HCT116 (cell line): ENCODE measurements at places on chromosomes 6 and 20.

GRCh38 chr6:168180548-168181011 is 101.6 kb upstream of the FRMD1 start:
- no peak overlapping the region for H3K27ac ChIP-seq
- H3K27me3 ChIP-seq: no peaks in the 10 kb centered on the region
- H3K4me3 ChIP-seq: no peak overlapping the region
- no peaks in the 10 kb centered on the region for H3K4me1 ChIP-seq
- no peak for DNase-seq

DNA sequence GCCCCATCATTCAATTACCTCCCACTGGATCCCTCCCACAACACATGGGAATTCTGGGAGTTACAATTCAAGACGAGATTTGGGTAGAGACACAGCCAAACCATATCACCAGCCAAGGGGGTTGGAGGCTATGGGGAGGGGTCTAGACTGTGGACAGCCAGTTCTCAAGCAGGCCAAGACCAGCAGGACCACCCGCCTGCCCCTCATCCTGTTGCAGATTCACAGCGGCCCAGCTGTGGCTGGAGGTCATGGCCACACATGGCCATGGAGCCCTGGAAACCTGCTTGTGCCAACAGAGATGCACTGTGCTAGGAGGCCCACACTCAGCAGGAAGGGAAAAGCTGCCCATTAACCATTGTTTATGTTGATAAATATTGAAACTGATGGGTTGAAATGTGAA is 240.5 kb downstream of the TTLL2 start:
- DNase-seq: no peak
- H3K36me3 ChIP-seq: no peaks in the 10 kb centered on the region
- H3K4me3 ChIP-seq: no peak overlapping the region
- no peak overlapping the region for H3K27ac ChIP-seq
- H3K27me3 ChIP-seq: 0 out of 2 replicates have a peak, but pooled peaks cover 2% of the 10 kb centered on the region

- H3K27ac ChIP-seq: no peak overlapping the region
- H3K27me3 ChIP-seq: no peaks in the 10 kb centered on the region
- DNase-seq: no peak
- no peaks in the 10 kb centered on the region for H3K36me3 ChIP-seq
Measured at GRCh38 chr20:53783768-53784167, 190.1 kb upstream of the ZNF217 start.

- peak overlapping the region; percentile 78 for H3K4me3 ChIP-seq
- H3K27me3 ChIP-seq: no peaks in the 10 kb centered on the region; the same call in 1 of the 2 replicates
- peaks cover 5% of the 10 kb centered on the region; the same call in 1 of the 2 replicates for H3K36me3 ChIP-seq
- no peak overlapping the region for H3K27ac ChIP-seq
- DNase-seq: no peak
Measured at GRCh38 chr6:83860359-83860755, 868 bp downstream of the CYB5R4 start.

DNA sequence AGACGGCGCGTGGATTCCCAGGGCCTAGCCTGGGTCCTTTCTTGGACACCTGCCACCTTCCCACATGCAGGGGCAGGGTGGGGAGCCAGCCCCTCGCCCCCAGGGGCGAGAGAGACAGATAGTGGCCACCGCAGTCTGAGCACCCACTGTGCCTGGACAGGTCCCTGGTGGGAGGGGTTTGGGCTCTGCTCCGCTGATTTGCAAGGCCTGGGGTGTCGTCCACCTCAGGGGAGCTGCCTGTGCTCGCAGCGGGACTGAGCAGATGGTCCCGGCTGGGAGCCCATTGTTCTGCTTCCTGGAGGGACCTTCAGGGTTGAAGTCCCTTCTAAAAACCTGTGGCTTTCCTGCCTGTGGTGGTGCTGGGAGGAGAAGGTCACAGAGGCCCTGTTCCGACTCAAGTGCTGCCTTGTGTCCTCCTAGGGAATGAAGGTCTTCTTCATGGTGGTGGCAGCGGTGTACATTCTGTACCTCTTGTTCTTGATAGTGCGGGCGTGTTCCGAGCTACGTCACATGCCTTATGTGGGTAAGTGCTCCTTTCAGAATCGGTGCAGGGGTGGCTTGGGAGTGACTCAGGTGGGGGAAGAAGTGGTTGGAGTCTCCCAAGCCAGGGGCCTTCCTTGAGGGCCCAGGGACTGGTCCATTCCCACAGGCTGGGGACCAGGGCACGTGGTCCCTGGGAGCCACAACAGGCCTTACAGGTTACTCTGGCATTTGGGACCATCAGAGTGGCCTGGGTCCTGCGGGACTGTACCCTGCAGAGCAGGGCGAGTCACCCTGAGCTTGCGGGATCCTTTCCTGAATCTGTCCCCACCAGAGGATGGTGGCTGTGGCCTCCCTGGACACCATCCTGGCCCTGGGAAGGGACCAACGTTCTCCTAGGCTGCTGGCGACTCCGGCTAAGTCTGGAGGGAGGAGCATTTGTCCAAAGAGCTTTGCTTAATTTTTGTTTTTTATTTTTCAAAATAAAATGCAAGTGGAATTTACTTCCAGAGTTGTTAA is 19.6 kb downstream of the DYNLT1 start:
- no peak for DNase-seq
- H3K27me3 ChIP-seq: no peaks in the 10 kb centered on the region
- no peak overlapping the region for H3K27ac ChIP-seq

- DNase-seq: no peak
- no peak overlapping the region for H3K4me3 ChIP-seq
- no peaks in the 10 kb centered on the region for H3K4me1 ChIP-seq
- H3K27ac ChIP-seq: no peak overlapping the region
- H3K36me3 ChIP-seq: no peaks in the 10 kb centered on the region
Measured at GRCh38 chr6:94389218-94389617, 969.9 kb upstream of the EPHA7 start.

DNA sequence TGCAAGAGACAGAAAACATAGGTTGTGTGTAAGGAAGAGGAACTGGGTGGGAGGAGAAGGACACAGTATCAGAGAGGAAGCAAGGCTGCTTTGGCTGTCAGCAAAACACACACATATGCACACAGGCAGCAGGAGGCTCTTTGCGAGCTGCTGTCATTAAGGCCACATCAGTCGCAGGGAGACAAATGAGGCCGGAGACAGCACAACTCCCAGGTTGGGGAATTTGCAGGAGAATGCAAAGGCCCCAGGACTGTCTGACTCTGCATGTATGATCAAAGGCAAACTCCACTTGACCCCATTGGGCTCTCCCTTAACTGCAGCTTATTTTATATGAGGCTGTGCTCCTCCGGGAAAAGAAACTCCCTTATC is 35.3 kb downstream of the METTL24 start:
- no peaks in the 10 kb centered on the region for H3K27me3 ChIP-seq
- H3K4me1 ChIP-seq: no peaks in the 10 kb centered on the region

DNA sequence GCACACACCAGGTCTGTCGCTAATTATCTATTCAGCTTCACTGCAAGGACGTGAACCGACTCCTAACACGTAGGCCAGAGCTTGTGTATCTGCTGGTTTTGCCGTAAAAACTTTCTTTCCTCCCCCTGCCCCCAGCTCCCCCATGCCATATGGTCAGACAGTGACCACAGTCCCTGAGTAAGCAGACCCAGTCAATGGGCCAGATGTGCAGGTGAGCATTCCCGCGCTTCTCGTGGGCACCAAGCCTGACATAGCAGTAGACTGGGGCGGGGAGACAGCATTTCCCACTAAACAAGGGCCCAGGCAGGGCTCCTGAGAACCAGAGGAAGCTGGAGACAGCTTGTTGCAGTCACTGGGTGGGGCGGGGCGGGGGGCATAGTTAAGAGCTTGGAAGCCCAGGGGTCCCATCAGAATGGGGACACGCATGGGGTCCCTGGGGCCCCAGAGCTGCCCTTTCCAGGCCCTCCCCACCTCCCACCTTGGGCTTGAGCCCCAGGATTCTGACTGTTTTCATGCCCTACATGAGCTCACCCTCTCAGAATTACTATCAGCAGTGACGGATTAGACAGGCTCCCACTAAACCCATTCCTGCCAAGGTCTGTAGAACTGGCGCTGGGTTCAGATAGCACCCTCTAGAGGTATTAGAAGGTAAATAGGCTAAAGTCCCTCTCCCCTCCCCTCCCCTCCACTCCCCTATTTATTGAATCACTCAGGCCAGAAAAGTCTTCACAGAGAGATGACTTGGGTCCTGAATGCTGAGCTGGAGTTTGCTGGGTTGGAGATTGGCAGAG is 51.8 kb downstream of the CDH26 start:
- DNase-seq: no peak
- no peak overlapping the region for H3K4me3 ChIP-seq
- H3K27ac ChIP-seq: no peak overlapping the region
- H3K27me3 ChIP-seq: no peaks in the 10 kb centered on the region
- H3K36me3 ChIP-seq: no peaks in the 10 kb centered on the region

DNA sequence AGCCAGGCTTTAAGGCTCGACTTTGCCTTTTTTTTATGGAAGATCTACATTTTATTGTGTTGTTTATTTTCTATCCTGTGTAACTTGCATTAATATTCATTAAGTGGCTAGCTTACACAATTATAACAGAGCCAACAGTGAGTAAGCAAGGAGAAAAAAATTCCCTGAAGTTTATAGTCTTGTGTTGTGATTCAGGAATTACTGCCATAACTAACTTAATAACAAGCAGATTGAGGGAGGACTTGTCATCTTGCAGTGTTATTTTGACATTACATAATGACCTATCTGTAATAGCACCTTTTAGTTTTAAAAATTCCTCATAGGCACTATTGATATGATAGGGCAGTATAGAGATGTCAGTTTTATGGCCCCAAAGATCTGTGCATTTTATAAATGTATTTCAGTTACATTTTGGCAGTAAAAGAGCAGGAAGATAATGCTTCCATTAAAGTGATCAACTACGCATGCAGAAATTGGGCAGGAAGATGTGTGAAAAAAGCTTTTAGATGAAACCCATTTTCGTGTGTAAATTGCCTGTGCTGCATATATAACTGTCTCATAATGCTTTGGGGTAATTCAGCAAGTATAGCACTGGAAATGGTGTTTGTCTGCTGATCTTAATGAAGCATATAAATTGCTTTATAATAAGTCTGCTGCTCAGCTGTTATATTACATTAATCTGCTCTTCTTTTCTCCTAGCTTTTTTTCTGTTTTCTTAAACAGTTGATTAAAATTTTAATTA is 123.0 kb downstream of the SMAP1 start:
- H3K4me3 ChIP-seq: no peak overlapping the region
- no peak for DNase-seq
- H3K27ac ChIP-seq: no peak overlapping the region
- no peaks in the 10 kb centered on the region for H3K4me1 ChIP-seq
- H3K27me3 ChIP-seq: no peaks in the 10 kb centered on the region

DNA sequence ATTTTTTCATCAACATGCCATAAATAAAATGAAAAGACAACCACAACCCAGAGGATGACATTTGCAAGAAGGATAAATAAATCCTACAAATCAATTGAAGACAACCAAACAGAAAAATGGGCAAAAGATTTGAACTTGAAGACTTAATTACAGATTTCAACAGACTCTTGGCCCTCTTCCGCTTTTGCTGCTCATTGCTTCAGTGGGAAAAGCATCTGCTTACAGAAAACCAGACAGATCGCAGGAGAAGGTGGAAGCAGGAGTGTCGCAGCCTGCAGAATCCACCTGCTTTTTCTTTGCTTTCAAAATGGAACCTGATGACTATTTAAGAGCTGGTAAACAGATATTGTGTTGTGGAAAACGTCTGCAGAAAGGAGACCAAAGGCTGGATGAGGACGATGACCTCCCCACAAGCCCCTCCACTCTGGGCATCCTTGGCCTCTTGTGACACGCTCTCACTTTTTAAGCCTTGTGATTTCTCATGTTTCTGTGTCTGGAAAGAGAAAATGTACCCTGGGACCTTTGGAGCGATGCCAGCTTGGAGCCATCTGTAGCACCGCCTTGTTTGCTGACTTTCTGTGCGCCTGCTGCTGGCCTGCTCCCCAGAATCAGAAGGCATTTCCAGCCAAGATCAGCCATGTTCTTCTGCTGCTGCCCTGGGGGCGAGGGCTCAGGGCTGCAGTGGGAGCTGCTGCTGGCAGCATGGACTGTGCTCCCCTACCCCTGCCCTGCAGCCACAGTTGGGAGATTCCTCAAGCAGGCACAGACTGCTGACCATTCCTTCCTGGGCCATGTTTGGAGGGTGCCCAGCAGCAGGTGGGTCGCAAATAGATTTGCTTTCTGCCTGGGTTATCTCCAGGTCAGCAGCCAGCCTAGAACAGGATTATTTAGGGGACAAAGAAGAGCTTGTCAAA is 3.6 kb upstream of the CSTL1 start:
- DNase-seq: no peak
- H3K27ac ChIP-seq: no peak overlapping the region
- H3K4me3 ChIP-seq: no peak overlapping the region
- H3K36me3 ChIP-seq: no peaks in the 10 kb centered on the region

GRCh38 chr20:24066076-24066700 is 77.6 kb upstream of the GGTLC1 start:
- H3K27me3 ChIP-seq: no peaks in the 10 kb centered on the region
- no peaks in the 10 kb centered on the region for H3K36me3 ChIP-seq
- DNase-seq: no peak
- no peaks in the 10 kb centered on the region for H3K4me1 ChIP-seq
- no peak overlapping the region for H3K4me3 ChIP-seq
- no peak overlapping the region for H3K27ac ChIP-seq

GRCh38 chr6:1679688-1680068 is 70.0 kb downstream of the FOXC1 start:
- H3K36me3 ChIP-seq: no peaks in the 10 kb centered on the region
- no peak overlapping the region for H3K4me3 ChIP-seq
- peaks cover 3% of the 10 kb centered on the region; the same call in 1 of the 2 replicates for H3K4me1 ChIP-seq
- no peak for DNase-seq

GRCh38 chr6:16803294-16804200 is 42.3 kb upstream of the ATXN1 start:
- no peaks in the 10 kb centered on the region for H3K36me3 ChIP-seq
- no peaks in the 10 kb centered on the region for H3K4me1 ChIP-seq
- H3K27me3 ChIP-seq: no peaks in the 10 kb centered on the region
- no peak overlapping the region for H3K4me3 ChIP-seq
- H3K27ac ChIP-seq: no peak overlapping the region

GRCh38 chr6:13579911-13580310 is 5.5 kb downstream of the SIRT5 start:
- H3K4me3 ChIP-seq: no peak overlapping the region
- DNase-seq: no peak
- H3K4me1 ChIP-seq: peaks cover 9% of the 10 kb centered on the region
- no peak overlapping the region for H3K27ac ChIP-seq
- H3K27me3 ChIP-seq: no peaks in the 10 kb centered on the region

- H3K4me1 ChIP-seq: peaks cover 52% of the 10 kb centered on the region
- DNase-seq: peak; percentile 49
- H3K36me3 ChIP-seq: no peaks in the 10 kb centered on the region
- H3K27me3 ChIP-seq: no peaks in the 10 kb centered on the region
- peak overlapping the region; percentile 29 for H3K27ac ChIP-seq
Measured at GRCh38 chr6:125197795-125198269, 44.3 kb downstream of the TPD52L1 start.
